NCI-H774 (cell line): ENCODE measurements at places on chromosomes 4 and X.

GRCh38 chr4:145618210-145618931, 814 bp upstream of the MMAA start:
- no peak for DNase-seq

- DNase-seq, result no peak
Measured at GRCh38 chr4:114161809-114162208, 182.4 kb upstream of the ARSJ start.

DNA sequence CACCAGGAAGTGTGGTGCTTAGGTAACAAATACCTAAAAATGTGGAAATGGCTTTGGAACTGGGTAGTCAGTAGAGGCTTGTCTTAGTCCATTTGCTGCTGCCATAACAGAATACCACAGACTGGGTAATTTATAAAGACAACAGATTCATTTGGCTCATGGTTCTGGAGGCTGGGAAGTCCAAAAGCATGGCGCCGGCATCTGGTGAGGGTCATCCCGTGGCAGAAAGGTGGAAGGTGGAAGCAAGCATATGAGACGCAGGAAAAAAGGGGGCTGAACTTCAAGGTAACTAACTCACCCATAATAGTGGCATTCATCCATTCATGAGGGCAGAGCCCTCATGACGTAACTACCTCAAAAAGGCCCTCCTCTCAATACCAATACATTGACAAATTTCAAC, 6.6 kb downstream of the FAM3A start:
- DNase-seq, result no peak

GRCh38 chr4:6710996-6711395, 1.3 kb upstream of the MRFAP1L1 start:
- no peak for DNase-seq

DNA sequence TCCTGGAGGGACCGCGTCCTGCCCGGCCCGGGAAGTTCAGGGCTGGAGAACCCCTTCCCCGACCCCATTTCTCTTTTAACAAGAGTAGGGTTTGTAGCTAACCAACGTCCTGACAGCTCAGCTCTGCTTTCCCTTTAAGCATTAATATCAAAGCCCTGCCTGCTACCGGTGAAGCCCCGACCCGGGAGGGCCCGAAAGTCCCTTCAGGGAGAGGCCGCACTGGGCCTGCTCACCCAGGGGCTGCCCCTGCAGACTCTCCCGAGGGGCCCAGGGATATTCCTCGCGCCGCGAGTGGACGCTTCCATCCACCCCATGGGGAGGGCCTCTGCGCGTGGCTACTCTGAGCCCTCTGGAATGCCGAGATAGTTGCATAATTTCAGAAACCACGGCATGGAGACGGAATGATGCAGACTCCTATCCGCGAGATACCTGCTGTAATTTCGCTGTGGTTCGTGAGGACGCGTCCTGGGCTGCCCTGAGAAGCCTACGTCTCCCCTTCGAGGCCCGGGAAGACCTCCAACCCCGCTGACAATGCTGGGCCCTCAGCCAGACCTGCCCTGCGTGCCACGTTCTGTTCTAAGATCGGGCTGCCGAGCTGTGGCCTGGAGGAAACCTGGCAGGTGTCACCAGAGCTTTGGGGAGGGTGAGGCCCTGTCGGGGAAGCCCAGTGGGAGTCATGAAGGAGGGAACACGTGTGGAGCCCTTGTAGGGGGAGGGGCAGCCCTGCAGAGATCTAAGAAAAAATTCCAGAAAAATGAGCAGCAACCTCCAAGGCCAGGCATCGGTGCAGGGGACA, 999 bp upstream of the CTBP1 start:
- no peak for DNase-seq

- no peak for DNase-seq
Measured at GRCh38 chrX:47633689-47634590, 4.2 kb upstream of the CFP start.

DNA sequence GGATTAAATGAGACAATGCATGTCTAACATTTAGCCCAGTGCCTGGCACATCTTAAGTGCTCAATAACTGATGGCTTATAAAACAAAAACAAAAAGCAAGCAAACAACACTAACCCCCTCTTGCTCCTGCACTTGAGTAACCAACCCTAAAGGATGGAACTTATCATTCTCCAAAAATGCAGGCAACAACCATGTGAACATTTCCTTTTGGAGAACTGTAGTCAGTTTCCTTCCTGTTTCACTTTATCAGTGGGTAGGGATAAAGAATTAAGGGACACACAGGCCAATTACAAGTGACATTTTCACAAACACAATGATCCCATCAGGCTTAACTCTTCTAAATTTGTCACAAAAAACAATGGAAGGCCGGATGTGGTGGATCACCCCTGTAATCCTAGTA, 30.4 kb downstream of the RPS3A start:
- DNase-seq, result no peak

DNA sequence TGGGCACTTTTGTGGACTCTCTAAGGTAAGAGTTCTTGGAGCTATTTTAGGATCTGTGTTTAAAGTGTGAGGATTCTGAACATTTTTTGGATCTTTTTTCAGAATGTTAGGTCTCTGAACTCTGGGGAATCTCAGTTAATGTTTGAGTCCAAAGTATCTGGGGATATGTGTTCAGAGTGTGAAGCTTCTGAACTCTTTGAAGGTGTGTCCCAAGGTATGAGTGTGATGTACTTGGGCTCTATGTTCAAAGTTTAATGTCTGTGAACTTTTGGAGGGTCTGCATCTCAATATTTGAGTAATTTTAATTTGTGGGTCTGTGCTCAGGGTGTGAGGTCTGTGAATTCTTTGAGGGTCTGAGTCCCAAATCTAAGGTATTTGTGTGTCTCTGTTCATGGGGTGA, 35.4 kb upstream of the PAGE4 start:
- DNase-seq, result no peak

- no peak for DNase-seq
Measured at GRCh38 chr4:47109379-47109778, 78.0 kb downstream of the GABRB1 start.

DNA sequence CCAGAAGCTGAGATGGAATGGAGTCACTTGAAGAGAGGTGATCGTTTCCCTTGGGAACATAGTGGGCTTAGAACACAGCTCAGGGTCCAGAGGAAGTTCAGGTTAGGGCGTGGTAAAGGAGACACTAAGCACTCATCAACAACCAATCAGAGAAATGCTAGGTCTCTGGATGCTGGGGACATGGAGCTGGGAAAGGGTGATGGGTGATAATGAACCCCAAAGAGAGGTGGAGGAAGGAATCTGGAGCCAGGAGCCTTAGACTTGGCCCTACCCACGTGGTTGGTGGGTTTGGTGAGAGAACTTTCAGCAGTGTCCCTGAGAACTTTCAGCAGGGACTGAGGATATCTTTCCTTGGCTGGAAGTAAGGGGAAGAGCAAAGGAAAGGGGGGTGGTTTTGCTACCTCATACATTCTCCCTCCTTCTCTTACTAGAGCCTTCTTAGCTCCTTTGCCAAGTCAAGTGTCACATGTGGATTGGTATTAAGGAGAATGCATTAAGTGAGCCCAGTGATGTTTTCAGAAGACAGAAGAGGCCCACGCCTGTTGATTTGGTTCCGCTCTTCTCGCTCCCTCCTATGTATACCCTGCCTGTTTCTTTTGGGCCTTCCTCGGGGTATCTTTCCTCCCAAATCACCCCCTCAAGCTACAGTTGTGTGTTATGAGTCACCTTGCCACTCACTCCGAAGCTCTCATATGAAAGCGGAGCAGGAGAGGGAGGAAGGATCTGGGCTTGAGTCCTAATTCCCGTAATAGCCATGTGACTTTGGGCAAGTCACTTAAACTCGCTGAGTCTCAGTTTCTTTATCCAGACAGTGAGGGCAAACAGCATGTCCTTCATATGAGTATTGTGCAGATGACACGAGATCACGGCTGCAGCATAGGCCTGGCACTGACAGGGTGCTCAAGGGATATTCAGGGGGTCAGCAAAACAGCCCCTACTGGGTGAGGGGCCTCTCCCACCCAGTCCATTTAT, 63.1 kb downstream of the TSC22D3 start:
- DNase-seq, result no peak

DNA sequence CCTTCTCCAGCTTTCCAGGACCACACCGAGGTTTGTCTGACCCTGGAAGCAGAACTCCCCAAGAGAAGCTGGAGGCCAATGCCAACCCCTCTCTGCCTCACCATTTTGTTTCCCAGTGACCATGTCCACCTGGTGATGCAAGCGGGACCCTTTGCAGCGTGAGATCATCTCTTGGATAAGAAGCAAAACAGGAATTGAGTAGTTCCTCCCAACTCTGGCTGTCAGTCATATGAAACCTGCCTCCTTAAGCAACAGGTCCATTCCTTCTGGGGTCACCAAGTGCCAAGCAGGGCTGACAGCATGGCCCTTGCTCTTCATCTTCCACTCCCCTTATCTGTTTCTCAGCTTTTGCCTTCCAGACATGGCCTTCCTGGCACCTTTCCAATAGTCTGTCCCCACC, 41.3 kb upstream of the MTM1 start:
- DNase-seq, result no peak

GRCh38 chr4:106380179-106380578, 11.6 kb upstream of the GIMD1 start:
- DNase-seq, result no peak

- no peak for DNase-seq
Measured at GRCh38 chrX:133090236-133090809, 6.6 kb downstream of the USP26 start.

DNA sequence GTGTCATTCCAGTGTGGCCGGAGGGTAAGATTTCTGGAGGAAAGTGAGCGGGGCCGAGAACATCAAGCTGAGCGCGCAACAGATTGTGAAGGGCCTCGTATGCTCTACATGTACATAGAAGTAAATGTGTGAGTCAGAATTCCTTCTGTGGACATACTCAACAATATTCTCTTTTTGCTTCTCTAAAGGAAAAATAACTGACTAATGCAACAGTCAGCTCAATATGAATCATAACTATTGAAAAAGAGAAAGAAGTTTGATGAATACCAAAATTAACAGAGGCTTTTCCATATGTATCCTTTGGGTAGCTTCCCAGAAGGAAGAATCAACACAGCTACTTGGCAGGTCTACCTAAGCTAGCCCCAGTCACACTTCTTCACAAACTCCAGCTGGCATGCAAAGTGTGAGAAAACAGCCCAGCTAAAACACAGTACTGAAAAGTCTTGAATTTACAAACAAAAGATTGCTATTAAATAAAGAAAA, 87.5 kb upstream of the ZFP42 start:
- DNase-seq, result no peak

DNA sequence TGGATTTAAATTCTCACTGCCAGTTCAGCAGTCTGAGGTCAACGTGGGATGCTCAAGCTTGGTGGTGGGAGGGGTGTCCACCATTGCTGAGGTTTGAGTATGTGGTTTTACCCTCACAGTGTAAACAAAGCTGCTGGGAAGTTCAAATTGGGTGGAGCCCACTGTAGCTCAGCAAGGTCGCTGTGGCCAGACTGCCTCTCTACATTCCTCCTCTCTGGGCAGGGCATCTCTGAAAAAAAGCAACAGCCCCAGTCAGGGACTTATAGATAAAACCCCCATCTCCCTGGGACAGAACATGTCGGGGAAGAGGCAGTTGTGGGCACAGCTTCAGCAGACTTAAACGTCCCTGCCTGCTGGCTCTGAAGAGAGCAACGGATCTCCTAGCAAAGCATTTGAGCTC, 14.9 kb upstream of the RRAGB start:
- no peak for DNase-seq

GRCh38 chr4:122963216-122963615, 40.8 kb upstream of the NUDT6 start:
- DNase-seq, result no peak

DNA sequence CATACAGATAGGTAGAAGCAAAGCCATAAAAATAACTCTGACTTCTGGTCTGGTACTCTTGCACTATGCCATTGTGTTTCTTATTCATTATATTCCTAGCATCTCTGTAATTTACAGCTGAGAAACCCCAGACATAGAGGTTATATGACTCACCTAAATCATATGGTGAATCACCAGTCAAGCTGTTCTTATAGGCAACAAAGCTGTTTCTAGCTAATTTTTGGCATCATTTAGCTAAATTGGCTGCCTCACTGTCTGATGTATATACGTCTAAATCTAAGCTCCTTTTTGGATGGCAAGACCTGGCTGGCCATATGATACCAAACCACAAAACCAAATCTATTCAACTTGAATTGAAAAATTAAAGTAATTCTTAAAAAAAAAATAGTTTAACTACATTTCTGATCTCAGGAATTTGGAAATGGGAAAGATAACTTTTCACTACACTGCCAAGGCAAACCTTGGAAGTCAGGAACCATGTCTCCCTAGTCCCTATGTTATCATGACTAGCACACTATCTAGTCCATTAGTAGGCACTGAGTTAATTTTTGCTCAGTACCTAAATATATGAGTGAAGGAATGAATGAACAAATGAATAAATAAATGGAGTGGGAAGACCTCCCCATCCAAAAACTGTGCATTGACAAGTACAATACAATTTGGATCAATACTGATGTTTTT, 41.3 kb upstream of the STAG2 start:
- DNase-seq, result no peak

GRCh38 chr4:152618971-152619370, 60.8 kb downstream of the TMEM154 start:
- no peak for DNase-seq

GRCh38 chrX:48474127-48474526, 1.9 kb upstream of the FTSJ1 start:
- DNase-seq, result no peak

GRCh38 chrX:48025561-48025960, 18.8 kb downstream of the SPACA5 start:
- peak; percentile 39 for DNase-seq

GRCh38 chr4:144356941-144357381, 216.4 kb upstream of the GYPA start:
- no peak for DNase-seq

- DNase-seq, result no peak
Measured at GRCh38 chr4:139245590-139245989, 34.4 kb downstream of the MGARP start.

DNA sequence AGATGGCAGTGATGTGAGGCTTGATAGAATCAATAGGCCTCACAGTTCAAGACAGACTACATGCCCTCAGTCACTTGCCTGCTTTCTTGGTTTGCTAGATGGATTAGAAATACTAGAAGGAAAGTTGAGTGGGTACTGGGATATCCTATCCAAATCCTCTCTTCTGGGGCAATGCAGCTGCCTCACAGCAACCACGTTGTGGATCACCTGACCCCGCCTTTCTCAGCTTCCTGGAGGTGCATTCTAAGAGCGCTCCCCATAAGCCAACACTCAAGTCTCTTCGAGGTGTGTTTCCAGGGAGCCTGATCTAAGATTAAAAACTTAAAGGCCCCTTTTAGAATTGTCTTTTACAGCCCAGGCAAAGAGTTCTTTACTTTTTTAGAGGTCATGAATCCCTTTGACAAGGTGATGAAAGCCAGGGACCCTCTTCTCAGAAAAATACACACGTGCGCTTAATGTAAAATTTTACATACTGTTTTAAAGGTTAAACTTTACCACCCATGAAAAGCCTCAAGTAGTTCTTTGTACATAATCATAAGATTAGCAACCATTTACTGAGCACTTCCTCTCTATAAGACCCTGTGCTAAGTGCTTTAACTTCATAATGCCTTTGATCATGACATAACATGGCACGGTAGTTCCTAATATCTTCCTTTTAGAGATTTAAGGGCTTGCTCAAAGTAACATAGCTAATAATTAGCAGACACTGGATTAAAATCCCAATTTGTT, 840 bp upstream of the RPL34 start:
- DNase-seq, result no peak
